ENCODE measurements at places on chromosomes 5 and 9.
A peak's percentile ranks its signal among the peaks of the same experiment; 100 is the strongest.

GRCh38 chr5:157252711-157253465, 13.0 kb upstream of the CYFIP2 start:
- peak; percentile 66 for DNase-seq

- DNase-seq, result peak; percentile 56
Observed at GRCh38 chr5:143066556-143067281, 296.5 kb downstream of the ARHGAP26 start.

DNA sequence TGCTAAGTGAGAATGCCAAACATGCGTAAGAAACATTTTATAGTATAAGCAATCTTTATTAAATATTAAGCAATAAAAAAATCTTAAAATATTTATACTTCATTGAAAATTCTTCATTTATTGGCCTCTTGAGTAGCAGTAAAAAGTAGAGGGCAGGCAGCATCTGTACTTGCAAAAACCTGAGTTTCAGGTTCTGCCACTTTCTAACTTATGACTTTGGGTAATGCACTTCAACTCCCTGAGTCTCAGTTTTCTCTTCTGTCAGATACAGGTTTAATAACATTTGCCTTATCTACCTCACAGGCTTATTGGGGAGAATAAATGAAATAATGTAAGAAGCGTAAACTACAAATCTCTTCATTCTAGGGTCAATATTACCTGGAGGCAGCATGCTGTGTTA, 19.8 kb upstream of the MCTP1 start:
- no peak for DNase-seq

DNA sequence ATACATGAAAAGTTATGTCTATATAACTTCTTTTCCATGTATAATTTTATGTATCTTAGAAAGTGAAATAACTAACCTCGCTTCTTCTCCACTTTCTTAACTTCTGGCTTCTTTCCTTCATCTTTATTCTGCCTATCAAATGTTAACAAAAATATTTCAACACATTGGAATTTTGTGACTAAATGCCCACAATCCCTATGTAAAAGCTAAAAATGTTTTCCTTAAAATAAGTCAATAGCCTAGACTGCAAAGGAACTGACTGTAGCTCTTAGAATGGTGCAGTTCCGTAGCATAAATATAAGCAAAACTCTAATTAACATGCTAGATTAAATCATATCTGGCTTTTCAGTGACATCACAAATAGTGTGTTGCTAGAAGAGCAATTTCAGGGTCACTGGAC, 40.9 kb downstream of the PSIP1 start:
- DNase-seq, result no peak

DNA sequence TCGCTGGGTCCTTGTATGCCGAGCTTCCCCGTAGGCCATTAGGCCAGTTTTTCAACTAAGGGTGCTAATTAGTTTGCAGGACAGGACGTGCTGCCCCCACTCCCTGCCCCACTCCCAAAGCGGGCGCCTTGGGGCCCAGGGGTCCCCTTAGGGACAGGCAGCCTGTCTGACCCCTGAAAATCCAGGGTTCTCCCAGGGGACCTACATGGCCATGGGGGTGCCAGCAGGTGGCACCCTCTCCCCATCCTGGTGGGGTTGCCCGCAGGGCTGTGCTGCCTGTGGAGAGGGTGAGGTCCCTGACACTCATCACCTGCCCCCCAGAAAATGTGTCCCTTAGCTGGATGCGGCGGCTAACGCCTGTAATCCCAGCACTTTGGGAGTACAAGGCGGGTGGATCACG, 8.5 kb upstream of the CCDC187 start:
- peak; percentile 63 for DNase-seq

DNA sequence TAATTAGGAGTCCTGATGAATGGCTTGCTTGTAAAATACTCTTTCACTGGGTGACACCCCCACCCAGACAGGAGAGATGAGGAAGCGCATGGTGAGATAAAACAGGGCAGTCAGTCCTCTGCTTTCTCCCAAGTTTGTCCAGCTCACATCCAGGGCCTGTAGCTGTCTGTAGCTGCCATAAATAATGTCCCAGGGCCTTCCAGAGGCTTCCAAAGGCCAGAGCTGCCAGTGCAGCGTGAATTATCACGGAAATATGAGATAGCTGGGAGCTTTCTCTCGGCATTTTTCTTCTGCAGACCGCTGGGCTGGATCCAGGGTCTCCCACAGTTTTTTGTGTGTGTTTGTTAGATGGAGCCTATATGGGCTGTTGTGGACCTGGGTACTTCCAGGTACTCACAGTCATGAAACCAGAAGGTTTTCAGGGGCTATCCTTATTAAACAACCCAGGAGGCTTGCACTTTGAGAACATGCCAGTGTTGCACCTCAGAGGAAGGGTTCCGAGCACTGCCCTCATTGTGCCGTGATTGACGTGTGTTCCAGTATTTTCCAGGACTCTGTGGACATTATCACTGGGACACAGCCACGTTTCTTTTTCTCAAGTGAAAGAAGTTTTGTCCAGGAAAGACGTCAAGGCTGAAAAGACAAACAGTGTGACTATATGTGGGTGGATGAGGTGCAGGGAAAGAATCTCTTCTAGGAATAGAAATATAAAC, 117.5 kb downstream of the FGF1 start:
- no peak for DNase-seq

DNA sequence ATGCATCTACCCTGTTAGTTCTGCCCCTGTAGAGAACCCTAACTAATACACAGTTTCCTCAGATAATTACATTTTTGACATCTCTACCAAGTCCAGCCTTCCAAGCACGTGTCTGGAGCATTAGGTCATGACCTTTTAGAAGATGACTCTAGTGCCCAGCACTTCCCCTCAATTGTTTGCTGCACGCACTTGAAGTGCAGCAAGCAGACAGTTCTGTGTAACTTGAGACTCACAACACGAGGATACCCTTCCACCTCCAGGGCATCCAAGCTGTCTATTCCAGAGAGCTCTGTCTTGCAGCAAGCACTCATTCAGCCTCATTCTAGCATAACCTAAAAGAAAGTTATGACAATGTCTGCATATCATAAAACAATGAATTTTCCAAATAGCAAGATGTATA, 1410.5 kb upstream of the CDH18 start:
- no peak for DNase-seq

DNA sequence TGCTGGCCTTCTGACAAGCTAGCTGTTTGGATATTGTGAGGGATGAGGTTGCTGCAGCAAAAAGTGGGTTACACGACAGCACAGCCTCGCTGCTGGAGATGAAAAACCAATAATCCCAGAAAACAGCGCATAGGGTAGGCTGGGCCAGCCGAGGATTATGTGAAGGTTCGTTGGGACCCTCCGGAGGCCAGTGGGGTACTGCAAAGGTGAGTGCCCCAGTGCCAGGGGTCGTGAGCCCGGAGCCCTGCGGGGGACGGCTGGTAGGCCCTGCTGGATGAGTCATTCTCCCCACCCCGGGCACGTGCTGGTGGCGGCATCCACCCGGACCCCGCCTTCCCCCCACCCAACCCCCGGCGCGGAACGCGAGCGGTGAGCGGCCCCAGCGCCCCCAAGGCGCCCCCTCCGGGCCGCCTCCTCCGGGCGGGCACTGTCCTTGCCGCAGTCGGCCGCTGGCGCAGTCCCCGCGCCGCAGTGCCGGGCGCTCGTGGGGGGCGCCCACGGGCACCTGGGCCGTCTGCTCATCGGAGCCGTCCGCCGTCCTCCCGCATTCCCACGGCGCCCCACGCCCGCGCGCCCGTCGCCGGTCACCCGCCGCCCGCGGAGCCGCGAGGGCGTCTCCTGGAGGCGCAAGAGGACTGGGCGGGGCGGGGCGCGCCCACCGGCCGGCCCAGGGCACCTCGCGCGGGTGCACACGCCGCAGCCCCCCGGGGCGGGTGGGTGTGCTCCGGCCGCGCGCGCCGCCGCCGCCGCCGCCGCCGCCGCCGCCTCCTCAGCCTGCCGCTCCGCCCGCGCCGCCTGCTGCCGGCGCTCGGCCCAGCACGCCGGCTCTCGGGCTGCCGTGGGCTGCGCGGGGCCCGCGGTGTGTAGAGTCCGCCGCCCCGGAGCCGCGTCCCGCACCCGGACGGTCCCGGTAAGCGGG, at the start of gene PHF24:
PHF24 (plus strand) TSS at position 794 of the 919 bp plus-strand sequence. CDS start 13,014 bp downstream, outside the sequence.
- peak; percentile 40 for DNase-seq

GRCh38 chr5:32346869-32347268, 34.1 kb upstream of the MTMR12 start:
- no peak for DNase-seq

GRCh38 chr9:129333617-129334104, 155.6 kb upstream of the IER5L start:
- no peak for DNase-seq

DNA sequence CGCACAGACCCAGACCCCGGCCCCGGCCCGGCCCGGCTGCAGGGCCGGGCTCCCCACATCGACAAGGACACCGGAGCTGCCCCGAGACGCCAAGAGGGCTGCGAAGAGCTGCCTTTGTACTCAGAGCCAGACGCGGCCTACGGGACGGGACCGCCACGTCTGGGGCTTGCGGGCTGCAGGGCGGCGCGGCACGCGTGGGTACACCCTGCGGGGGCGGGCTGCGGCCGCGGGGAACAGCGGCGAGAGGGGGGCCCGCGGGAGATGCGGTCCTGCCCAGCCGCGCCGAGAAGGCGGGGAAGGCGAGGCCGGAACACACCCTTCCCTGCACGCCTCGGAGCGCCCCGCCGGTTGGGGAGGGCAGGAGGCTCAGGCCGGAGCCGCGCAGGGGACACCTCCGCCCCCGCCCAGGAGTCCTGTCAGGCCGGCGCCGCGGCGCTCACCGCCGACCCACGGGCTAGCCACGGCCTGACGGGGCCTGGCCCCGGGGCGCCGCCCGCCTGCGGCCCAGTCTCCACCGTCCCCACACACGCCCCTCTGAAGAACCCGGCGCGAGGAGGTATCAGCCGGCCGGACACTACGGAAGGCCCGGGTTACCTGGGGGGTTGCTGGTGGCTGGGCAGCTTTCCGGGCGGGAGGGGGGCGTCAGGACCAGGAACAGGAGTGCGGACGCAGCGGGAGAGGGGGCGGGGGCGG, 478 bp downstream of the RAB14 start:
- DNase-seq, result peak; percentile 70

GRCh38 chr5:120083851-120084542, 380.1 kb upstream of the PRR16 start:
- no peak for DNase-seq

- no peak for DNase-seq
Observed at GRCh38 chr5:176677209-176677939, 30.1 kb downstream of the TSPAN17 start.

DNA sequence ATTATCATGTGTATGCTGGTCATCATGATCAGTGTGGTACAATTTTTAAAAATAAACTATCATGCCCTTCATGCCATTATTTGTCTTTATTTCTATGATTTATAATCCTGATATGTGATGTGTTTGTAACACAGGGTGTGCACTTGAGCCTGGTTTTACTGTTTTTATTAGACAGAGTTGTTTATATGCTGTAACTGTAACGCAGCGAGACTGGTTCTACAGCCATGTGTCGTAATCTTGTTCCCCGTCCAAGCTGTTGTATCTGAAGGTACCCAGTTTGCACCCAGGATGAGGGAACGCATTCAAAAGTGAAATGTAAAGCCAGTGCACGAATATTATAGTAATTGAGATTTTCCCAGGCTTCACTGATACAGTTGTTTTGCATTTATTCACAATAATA, 28.2 kb downstream of the SNX18 start:
- no peak for DNase-seq

DNA sequence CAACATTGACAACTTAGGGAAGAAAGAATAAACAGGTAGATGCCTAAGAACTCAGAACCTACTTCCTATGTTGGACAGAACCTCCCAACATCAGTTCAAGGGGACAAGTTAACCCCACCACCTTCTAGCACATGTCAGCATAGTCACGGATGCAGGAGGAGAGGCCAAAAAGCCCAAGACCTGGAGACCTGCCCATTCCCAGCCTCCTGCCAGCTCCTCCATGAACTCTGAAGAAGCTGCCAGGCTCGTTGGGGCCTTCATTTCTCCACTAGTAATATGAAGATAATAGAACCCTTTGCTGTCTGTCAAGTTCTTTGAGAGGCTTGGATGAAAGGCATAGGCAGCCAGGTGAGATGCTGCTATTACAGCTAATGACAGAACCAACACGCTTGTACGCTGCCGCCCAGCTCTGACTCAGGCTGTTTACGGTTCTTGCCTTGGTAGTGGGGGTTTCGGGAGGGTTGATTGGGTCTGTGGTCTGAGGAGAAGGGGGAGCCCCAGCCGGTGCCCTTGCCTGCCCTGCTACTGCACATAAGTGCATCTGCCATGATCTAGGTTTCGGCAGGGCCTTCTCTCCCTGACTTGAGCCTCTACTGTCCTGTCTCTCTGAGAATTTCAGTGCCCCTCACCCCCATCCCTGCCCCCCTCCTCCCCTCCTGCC, 82.2 kb downstream of the NRG2 start:
- DNase-seq, result no peak

DNA sequence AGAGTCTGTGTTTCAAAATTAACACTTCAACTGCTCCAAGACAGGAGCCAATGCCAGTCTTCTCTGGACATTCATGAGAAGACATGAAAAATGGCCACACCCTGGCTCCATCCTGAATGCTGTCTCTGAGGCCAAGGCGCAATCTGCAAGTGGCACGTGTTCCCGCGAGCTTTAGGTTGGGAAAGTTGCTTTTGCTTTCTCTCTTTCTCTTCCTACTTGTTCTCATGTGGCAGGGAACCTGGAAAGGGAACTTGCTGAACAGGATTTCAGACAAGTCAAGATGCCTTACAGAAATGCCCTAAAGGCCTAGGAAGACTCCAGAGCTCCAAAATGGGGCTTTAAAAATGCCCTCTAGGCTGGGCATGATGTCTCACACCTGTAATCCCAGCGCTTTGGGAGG, 91.9 kb upstream of the OTULINL start:
- no peak for DNase-seq

DNA sequence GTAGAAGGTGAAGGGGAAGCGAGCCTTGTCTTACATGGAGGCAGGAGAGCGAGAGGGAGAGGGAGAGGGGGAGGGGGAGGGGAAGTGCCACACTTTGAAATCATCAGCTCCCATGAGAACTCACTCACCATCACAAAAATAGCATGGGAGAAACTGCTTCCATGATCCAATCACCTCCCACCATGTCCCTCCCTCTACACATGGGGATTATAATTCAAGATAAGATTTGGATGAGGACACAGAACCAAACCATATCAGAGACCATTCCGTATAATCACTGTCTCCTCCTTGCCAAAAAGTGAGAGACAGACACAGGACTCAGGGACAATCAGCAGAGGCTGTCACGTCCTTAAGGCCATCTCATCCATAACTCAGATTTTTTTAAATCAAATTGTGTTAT, 187.7 kb upstream of the TAS2R1 start:
- no peak for DNase-seq

DNA sequence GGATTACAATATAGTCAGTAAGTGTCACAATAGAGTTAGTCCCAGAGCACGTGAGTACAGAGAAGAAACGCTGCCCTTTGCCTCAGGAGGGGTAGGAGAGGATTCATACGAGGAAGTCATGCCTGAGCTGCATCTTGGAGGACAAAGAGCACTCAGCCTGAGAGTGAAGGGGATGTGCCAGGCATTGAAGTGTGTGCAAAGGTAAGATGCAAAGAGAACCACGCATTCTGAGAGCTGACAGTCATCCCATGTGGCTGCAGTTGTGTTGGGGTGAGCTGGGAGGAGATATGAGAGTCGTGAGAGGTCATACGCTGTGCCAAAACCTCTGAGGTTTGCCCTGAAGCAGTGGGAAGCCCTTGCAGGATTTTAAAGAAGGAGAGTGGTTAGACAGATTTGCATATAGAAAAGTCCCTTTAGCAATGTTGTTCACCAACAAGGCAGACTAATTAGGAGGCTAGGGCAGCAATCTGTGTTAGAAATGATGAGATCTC, 97.5 kb downstream of the PIP5K1B start:
- DNase-seq, result peak; percentile 32

- DNase-seq, result no peak
Observed at GRCh38 chr9:133718563-133719315, 19.4 kb downstream of the SARDH start.

GRCh38 chr9:124769549-124770358, 1.4 kb downstream of the NR6A1 start:
- peak; percentile 59 for DNase-seq

GRCh38 chr5:96288845-96289185, 144.2 kb downstream of the PCSK1 start:
- no peak for DNase-seq

Data from activated T-cell treated with anti-CD3 and anti-CD28 coated beads, Interleukin-2, amount 50 U/mL, for 24 hours (primary cell).